ENCODE measurements at places on chromosomes 12 and 14.

GRCh38 chr12:28130625-28131598 lies 59.3 kb upstream of the CCDC91 start:
- peak; percentile 99 for DNase-seq

GRCh38 chr14:59166258-59166657 lies 22.2 kb upstream of the DAAM1 start:
- no peak for DNase-seq

DNA sequence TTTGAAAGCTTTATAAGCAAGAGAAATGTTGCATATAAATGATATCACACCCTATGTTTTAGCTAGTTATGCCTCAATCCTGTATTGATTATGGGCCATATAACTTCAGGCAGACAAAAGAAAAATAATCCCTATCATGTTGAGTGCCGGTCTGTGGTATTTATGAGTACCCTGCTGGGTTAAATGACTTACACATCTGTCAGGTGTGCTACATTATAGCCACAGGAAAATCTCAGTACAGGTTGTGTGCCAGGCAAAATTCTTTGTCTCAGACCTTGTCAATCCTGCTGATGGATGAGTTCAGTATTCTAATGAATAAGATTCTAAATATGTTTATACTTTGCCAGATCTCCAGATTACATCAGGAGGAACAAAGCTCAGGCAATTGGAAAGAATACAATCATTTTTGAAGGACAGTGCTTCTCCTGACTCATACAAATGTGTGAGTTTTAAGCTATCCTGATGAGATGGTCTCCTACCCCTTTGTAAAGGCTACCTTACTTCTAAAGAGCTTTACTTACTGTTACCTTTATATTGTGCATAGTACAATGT lies 109.8 kb upstream of the FOXG1 start:
- no peak for DNase-seq

GRCh38 chr12:6110006-6110405 lies 14.5 kb downstream of the VWF start:
- no peak for DNase-seq

DNA sequence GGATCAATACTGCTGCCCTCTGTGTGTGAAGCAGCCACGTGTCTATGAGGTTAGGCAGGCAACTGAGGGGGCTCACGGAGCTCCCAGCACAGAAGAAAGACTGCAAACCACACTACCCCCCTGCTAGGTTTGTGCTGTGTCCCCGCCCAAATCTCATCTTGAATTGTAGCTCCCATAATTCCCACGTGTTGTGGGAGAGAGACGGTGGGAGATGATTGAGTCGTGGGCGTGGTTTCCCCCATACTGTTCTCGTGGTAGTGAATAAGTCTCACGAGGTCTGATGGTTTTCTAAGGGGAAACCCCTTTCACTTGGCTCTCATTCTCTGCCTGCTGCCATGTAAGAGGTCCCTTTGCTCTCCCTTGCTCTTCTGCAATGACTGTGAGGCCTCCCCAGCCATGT lies 68.6 kb downstream of the ACTN1 start:
- DNase-seq, result no peak

GRCh38 chr12:24742378-24742777 lies 206.5 kb downstream of the BCAT1 start:
- no peak for DNase-seq

- no peak for DNase-seq
Observed at GRCh38 chr12:69843608-69844007, 18.6 kb downstream of the MYRFL start.

GRCh38 chr12:124475295-124476010 lies 92.0 kb downstream of the NCOR2 start:
- DNase-seq, result no peak

GRCh38 chr12:130058926-130059472 lies 103.3 kb upstream of the FZD10 start:
- DNase-seq, result no peak

DNA sequence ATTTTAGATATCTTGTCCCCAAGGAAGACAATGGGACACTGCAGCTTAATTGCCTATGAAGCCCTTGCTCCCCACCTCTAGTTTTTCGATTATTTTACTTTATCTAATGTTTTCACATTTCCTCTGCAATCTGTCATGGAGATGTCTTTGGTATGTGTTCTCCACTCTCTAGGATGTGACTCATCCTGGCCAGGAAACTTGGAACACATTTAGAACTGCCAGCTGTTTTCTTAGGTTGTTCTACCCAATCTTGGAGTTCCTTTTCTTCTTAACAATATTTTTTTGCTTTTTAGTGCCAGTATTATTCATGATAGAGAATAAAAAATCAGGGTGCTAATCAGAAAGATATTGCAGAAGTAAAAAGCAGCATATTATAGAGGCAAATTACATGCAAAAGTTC lies 101.7 kb upstream of the CLEC14A start:
- peak; percentile 7 for DNase-seq

- DNase-seq, result no peak
Observed at GRCh38 chr12:41287500-41288141, 99.5 kb downstream of the PDZRN4 start.

GRCh38 chr14:76480426-76480825 lies 104.5 kb downstream of the ESRRB start:
- DNase-seq, result no peak

DNA sequence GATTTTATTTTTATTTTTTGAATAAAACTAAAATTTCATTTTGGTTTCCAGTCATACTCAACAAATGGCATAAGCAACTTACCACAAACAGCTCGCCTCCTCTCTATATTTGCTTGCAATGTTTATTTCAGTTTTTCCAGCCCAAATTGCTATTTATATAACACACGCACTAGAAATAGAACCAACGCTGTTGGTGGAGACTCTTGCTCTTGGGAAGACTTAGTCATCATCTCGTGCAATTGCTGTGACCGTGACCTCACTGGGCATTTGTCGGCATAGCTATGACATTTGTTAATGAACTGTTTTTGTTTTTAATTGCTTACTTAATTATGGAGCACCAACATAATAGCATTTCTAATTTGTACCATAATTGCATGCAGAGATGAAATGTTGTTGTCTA lies 153.1 kb upstream of the OTX2 start:
- no peak for DNase-seq

GRCh38 chr14:55425091-55425490 lies 13.5 kb upstream of the ATG14 start:
- no peak for DNase-seq

DNA sequence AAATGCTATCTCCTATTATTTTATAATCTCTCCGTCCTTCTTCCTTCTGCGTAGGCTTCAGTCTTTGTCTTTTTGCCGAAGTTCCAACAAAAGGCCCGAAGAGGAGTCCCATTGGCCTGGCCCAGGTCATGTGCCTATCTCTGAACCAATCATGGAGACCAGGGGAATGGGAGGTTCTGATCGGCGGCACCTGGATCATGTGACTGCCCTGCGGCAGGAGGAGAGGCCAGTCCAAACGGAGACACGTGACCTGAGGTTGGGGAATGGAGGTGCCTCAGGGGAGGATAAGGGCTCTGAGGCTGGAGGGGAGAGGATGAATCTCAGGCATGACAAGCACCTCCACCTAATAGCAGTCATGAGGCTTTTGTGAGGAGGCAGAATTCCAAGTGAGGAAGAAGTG lies 86.0 kb downstream of the AACS start:
- DNase-seq, result no peak

GRCh38 chr12:48366131-48366530 lies 15.4 kb upstream of the ZNF641 start:
- no peak for DNase-seq

DNA sequence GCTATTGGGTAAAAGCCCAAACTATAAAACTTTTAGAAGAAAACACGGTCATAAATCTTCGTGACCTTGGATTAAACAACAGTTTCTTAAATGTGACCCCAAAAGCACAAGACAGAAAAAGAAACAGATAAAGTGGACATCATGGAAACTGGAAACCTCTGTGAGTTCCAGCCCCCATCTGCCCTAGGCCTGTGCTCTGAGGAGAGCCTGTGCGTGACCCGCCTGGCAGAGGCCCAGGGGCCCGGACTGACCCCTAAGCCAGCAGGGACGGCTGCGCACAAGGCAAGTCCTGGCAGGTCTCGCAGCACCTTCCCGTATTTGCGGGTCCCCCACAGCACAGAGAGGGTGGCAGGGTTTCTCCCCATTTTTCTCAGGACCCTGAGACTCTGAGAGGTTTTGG lies 76.0 kb downstream of the CHGA start:
- no peak for DNase-seq

DNA sequence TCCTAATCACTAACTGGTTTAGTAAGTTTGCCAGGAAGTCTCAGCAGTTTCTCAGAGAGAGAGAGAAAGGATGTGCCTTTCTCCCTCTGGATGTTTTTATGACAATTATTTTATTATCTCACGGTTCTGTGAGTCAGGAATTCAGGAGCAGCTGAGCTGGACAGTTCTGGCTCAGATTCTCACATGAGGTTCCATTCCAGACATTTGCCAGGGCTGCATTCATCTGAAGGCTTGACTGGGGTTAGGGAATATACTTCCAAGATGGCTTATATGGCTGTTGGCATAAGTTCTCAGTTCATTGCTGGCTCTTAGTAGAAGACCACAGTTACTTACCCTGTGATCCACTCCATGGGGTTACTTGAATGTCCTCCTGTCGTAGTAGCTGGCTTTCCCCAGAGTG lies 101.2 kb upstream of the ATF7IP start:
- DNase-seq, result peak; percentile 47

DNA sequence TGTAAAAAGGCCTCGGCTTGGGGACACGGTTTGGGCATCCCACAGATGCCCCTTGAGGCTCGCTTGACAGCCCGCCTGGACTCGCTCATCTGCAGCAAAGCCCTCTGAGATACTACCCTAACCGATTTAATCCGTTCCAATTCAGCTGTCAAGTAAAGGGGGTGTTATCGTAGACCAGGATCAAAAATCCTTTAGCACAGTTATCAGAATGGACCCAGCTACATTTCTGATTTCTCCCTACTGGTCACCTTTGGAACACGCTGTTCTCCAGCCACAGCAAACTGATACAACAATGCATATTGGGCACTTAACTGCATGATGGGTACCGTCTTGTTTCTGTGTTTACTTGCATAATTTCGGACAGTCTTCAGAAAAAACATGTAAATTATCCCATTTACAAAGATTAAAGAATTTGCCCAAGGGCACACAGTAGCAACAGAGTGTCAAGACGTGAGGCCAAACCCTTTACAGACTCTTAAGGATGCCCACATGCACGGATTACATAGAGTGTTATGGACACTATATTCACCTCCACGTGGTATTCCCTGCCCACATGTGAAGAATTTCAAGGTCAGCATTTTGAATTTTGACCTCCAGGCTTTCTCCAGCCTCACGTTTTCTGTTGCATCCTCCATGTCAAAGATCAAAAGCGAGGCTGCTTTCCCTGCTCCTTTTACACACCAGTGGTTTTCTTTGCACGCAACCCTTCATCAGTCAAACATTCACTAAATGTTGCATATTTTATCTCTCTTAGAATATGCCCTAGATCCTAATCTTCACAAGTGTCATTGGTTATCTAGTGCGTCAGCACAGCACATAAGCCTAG lies 3.2 kb upstream of the DUSP6 start:
- peak; percentile 61 for DNase-seq

- DNase-seq, result no peak
Observed at GRCh38 chr12:111886662-111887545, 44.9 kb downstream of the MAPKAPK5 start.

Data from RKO (cell line).